Effector memory CD4-positive, alpha-beta T cell (primary cell): ENCODE measurements at places on chromosomes 16 and 17.

GRCh38 chr16:68086336-68086841, 1.2 kb downstream of the NFATC3 start:
- no peak for DNase-seq

DNA sequence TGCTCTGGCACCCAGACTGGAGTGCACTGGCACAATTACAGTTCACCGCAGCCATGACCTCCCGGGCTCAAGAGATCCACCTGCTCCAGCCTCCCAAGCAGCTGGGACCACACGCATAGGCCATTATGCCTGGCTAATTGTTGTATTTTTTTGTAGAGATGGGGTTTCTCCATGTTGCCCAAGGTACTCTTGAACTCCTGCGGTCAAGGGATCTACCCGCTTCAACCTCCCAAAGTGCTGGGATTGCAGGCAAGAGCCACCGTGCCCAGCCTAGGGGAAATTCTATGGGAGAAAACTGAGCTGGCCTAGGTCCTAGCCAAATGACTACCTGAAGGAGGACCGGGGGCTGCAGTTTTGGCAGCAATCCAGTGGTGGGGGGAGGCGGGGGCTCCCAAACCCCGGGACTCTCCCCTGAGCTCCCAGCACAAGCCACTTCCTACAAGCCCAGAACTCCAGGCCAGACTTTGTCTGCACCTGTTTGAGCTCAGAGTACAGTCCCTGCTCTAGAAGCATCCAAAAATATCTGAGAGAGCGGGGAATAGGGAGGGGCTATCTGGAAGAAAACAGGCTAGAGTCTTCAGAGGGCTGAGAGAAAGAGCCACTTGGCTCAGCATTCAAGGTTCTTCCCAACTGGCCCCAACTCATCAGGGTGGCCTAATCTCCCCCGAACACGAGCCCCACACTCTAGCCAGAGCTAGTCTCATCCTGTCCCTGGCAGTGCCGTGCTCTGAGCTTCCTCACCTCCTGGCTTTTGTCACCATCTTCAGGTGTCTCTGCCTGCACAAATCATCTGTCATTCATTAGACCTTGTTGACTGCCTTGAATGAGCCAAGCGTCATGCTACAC, 9.1 kb downstream of the SRL start:
- no peak for DNase-seq

- no peak for DNase-seq
Measured at GRCh38 chr17:66135219-66135618, 56.7 kb downstream of the CEP112 start.

DNA sequence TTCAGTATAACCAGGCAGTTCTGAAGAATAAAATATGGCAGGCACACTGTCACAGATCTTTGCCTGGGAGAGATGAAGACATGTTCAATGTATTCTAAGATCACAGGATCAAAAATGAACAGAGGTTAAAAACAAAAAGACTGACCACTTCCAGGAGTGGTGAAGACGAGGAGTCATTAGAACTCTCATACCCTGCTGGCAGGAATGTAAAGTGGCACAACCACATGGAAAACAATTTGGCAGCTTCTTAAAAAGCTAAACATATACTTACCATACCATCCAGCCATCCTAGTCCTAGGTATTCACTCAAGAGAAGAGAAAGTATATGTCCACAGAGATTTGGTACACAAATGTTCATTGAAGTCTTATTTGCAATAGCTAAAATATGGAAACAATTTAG, 406.3 kb downstream of the NPIPA8 start:
- no peak for DNase-seq

DNA sequence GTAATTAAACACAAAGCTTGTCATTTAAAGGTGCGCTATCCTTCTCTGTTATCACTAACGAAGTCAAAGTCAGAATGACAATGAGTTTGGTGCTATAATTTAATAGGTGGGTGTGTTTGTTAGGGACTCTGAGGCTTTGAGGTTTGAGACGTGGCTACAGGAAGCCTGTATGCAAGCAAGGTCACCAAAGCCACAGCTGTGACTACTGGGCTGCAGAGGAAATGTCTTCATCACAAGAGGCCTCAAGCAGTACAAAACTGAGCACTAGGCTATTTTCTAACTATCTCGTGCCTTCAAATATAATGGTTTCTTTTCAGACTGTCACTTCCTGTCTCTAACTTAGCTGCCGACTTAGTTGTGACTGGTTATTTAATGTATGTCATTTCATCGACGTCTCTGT, 141.2 kb downstream of the AATF start:
- DNase-seq: peak; percentile 34

DNA sequence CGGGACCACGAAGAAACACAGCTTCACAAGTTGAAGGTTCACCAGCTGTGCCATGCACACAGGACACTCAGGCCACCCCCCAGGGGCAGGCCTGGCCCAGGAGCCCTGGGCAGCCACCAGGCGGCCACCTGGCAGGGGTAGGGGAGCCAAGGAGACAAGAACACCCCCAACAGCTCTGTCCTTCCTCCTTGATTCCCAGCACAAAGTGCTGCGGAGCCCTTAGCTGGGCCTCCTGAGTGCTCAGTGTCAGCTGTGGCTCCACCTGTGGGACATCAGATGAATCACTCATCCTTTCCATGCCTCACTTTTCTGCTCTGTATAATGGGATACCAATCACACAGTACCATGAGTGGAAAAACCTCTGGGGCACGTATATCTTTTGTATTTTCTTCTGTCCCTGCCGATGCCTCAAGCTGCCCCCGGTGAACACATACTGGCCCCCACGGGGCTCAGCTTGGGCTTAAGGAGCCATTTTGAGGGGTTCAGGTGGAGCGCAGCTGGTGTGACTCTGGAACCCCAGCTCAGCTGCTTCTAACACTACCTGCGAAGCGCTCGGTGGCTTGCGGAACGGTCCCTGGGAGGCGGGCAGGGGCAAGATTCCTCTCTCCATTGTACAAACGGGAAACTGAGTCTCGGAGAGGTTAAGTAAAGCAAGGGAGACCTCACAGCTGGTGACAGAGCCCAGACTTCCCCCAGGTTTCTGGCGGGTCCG, 12.0 kb downstream of the GALK1 start:
- no peak for DNase-seq

DNA sequence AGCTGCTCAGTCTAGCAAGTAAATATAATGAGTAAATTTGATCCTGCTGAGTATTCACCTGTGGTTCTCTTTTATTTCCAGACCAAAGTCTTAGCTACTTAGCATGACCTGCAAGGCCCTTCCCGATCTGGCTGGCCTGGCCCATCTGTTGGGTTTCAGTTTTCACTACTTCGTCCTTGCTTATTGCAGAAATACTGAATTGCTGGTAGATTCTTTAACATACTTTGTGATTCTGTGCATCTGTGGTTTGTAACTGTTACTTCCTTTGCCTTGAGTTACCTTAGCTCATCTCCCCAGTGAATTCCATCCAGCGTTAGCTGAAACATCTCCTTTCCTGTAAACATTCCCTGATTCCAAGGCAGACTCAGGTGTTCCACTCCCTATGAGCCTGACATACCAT, 131.1 kb downstream of the PHKB start:
- DNase-seq: no peak

- no peak for DNase-seq
Measured at GRCh38 chr17:46027976-46028325, 28.9 kb downstream of the STH start.

GRCh38 chr16:29226782-29227181, 179.7 kb downstream of the NPIPB11 start:
- no peak for DNase-seq

GRCh38 chr16:58842156-58842555, 108.0 kb upstream of the GOT2 start:
- DNase-seq: no peak

- DNase-seq: peak; percentile 60
Measured at GRCh38 chr17:42517516-42517915, 18.5 kb upstream of the NAGLU start.

DNA sequence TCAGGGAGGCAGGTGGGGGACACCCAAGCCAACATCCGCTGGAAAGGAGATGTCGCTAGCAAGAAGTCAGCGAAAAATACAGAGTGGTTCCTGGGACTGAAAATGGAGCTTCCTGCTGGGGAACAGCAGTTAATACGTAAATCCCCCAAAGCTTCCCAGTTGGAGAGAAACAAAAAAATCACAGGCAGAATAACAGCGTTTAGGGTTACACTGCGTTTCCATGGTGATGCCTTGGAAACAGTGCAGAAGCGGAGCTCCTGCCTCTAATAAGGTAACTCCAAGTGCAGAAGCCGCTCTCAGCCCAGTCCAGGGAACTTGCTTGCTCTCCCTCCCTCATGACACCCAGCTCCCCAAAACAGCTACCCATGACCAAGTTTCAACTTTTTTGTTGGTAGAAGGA, 73.4 kb downstream of the PLD6 start:
- DNase-seq: no peak

DNA sequence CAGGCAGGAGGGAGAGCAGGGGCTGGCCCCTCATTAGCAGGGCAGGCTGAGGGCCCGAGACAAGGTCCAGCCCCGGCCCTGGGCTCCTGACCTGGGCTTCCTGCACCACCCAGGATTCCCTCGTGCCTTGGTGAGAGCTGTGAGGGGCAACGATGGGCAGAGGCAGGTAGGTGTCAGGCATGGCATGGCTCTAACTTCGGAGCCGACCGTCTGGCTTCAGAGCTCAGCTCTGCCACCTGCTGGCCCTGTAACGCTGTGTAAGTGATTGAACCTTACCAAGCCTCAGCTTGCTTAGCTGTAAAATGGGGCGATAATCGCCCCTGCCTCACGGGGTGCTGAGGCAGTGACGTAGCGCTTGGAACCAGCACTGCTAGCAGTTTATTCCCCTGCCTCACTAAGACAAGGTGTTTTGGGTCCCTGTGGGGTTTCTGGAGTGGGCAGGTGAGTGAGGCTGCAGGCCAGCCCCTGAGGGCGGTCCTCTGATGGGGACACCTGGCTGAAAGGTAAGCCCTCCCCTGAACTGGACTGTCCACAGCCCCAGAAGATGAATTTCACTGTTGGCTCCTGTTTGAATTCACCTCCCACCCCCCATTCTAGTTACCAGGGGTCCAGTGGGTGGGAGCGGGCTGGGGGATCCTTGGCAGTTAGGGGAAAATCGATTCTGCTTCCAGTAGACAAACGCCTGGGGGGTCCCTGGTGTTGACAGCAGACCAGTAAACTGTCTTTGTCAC, 184.8 kb upstream of the GSE1 start:
- no peak for DNase-seq

DNA sequence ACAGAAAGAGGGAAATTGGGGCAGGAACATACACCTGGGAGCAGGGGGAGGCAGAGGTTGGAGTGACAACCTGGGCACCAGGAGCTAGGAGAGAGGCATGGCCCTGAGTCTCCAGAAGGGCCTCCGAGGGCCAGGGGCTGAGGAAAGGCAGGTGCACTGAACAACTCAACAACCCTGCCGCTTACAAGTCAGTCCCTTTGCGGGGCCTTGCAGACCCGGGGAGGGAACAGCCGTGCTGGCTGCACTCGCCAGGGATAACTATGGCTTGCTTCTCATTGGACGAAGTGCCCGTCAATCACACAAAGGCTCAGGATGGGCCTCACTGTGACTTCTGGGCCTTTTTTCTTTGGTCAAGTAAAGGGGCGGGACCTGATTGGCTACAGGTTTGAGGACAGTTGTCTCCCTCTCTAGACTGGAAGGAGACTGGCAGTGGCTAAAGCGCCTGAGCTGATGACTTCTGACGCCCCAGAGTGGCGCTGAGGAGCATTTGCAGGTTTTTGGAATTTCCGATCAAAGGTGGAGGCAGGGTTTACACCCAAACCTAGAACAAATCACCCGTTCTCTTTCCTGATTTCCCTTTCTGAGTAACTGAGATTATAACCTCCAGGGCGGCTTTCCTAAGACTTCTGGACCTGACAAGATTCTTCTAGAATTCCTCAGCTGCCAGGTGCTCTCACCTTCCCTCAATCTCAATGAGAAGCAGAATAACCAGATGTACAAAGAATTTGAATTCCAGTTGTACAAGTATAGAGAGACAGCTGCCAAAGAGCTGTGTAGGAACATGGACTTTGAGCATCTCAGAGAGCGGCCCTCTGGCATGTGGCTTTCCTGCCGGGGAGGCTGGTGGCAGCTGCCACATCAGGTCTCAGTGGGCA, 27.6 kb upstream of the ST6GALNAC2 start:
- DNase-seq: no peak

GRCh38 chr17:12637745-12638651, 27.7 kb upstream of the MYOCD start:
- DNase-seq: no peak

DNA sequence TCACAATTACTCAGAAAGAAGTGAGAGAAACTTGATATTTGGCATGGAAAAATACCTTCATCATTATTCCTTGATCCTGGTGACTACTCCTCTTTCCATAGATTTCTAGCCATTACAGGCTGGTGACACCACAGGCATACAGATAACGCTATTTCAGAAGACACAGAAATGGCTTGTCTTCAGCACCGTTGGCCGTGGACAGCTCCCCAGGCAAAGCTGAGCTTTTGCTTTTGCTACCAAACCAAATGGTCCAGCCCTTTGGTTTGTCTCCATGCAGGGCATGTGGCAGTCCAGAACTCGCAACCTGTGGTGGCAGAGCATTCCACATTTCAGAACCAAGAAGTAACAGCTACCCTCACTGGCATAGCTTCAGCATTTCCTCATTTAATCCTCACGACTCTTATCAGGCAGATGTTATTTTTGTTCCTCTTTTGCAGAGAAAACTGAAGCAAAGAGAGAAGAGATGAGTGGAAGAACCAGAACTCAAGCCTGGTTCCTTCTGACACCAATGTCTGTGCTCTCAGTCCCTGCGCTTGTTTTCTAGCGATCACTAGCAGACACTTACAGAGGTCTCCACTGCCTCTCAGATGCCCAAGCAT, 55.5 kb downstream of the HS3ST4 start:
- DNase-seq: no peak

DNA sequence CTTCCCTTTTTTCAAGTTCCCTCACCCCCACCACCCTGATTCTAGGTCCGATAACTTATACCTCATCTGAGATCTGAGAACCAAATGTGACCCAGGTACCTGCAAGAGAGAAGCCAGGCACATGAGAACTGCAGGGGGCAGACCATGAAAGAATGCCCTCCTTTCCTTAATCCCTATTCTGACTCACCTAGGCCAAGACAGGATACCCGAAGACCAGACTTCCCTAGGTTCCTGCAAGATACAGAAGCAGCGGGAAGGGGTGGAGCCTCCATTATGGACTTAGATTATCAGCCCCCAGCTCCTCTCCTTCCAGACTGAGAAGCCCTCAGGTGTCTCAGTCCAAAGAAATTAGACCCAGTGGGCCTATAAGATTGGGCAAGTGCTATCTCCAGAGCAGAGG, 2.1 kb downstream of the KCNAB3 start:
- no peak for DNase-seq

GRCh38 chr16:49575346-49576172, 202.0 kb downstream of the C16orf78 start:
- DNase-seq: no peak

- no peak for DNase-seq
Measured at GRCh38 chr16:3511286-3512180, 10.7 kb downstream of the CLUAP1 start.
